Substantia nigra (tissue), 51 donors: ENCODE measurements at places on chromosomes 2 and 18.

DNA sequence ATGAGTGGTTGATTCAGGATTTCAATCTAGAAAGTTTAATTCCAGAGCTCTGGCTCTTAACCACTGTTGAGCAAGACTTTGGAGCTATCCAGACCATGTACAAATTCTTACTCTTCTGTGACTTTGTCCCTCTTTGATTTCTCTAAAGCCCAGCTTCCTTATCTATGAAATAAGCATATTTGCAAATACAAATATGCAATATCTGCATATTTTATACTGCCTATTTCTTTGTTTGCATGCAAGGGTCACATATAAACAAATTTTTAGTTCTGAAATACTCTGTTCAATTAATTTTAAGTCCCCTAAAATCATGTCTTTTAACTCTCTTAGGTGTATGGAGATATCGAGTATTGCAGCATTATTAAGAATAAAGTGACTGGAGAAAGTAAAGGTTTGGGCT is 5.5 kb downstream of the RBM45 start:
- no peak for DNase-seq

- no peak for DNase-seq
Measured at GRCh38 chr2:134275058-134275862, 21.4 kb downstream of the MGAT5 start.

DNA sequence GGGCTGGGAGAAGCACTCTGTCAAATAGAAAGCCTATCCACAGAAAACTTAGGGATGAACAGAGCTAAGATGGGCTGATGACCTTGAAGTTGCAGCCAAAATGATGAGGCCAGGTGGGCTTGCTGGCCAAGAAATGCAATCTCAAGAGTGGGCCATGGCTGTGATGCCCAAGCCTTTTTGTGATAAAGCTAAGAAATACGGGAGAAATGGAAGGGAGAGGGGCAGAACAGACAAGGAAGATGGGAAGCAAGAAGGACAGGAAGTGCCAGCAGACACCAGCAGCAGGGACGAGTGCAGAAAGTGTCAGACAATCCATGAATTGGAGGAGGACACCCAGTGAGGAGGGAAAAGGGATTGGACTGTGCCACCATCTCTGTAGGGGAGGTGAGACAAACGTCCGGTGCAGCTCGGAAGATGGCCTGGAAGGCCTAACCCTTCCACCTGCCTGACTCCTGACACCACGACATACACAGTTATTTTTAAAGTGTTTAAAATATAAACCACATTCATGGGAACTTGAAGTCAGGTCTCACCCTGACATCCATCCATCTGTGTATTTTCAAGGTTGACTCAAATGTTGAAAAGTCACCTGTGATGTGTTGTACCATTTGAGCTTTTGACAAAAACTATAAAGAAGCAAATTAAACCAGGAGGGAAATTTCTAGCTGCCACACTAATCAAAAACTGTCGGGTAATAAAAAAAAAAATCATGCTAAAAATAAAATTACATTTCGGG is 105.5 kb downstream of the BCL2 start:
- DNase-seq = no peak

DNA sequence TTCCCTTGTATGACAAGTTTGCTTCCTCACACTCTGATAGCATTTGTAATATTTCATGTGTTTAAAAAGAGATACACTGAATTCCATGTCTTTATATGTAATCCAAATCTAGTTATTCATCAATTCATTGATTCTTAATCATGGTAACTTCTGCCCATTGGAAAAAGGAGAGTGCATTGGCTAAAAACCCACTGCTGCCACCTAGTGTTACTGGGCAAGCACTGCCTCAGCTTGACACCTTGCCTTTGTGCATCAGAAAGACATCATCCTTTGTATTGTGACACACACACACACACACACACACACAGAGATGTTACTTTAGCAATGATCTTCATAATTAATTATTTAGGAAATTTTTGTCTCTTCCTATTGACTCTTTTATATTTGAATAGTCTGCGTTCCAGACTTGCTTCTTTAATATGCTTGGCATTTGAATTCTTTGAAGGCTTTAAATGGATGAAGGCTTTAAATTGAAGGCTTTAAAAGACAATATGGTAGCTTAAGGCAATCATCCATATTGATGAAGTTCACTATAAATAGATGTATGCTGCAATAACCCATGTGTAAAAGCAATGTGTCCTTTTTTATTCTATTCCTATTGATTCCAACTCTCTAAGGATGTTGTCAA is 414.2 kb upstream of the CHST9 start:
- DNase-seq = peak; percentile 2

GRCh38 chr2:134406736-134407135 is 152.9 kb downstream of the MGAT5 start:
- DNase-seq = no peak

DNA sequence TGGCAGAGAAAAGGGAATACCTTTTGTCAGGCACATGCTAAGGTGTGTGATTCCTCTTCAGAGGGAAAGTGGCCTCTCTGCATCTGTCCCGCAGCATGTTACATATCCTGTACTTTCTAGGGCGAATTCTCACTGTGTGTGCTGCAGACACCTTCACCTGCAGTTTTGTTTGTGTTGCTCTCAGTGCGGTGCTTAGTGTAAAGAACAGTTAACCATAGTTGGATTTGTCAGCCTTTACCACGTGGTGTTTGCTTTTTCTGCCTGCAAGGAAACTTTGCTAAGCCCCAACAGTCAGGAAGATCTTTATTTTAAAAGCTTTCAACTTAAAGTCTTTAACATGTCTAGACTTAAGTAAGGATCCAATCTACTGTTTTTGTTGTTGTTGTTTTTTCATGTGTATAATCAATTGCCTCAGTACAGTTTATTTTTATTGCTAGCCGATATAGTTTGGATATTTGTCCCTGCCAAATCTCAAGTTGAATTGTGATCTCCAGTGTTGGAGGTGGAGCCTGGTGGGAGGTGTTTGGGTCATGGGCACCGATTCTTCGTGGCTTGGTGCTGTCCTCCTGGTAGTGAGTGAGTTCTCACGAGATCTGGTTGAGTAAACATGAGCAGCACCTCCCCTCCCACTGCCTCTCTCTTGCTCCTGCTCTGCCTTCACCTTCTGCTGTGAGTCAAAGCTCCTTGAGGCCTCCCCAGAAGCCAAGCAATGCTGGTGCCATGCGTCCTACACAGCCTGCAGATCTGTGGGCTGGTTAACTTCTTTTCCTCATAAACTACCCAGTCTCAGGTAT is 90.6 kb downstream of the SNTG2 start:
- DNase-seq = no peak

- DNase-seq = no peak
Measured at GRCh38 chr2:152510621-152511020, 175.6 kb downstream of the FMNL2 start.

GRCh38 chr2:47054868-47055267 is 100.2 kb downstream of the STPG4 start:
- DNase-seq = no peak

GRCh38 chr2:6184532-6185292 is 492.5 kb downstream of the SOX11 start:
- DNase-seq = no peak

GRCh38 chr2:175233135-175233719 is 51.7 kb upstream of the ATP5MC3 start:
- no peak for DNase-seq

DNA sequence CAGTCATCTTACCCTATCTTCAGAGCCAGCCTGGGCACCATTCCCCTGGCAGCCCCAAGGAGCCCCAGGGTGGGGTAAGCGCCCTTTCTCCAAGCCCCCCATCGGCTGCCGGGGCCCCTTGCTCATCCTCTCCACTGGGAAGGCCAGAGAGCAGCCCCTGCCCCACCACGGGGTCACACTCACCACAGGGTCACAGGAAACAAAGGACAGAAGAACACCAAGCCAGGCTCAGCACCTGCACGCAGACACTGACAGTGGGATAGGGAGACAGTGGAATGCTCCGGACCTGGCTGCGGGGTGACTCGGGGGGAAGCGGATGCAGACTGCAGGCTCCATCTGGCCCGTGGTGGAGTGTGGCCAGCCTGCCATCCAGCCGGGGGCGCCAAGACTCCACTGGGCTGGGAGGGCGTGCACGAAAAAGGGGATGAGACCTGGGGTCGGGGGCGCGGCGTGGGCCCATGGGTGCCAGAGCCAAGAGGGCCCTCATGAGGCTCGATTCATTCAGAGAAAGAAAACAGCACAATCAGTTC is 21.1 kb downstream of the HDAC4 start:
- DNase-seq = no peak

DNA sequence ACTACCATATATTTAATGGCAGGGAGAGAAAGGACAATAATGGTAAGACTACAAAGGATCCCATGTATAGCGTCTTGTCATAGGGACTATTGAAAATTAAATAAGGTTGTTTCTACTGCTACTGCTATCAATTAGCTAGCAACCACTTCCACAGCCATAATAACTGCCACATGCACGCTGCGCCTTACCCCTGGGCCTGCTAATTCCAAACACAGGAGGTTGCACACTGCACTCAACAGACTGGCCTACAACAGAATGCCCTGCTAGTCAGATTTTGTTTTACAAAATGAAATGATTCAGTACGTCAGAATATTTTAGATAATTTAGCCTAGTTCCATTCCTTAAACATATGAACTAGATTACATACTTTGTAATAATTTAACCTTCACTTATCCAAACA is 121.0 kb upstream of the SMAD7 start:
- no peak for DNase-seq

- DNase-seq = no peak
Measured at GRCh38 chr2:19865151-19865550, 36.6 kb downstream of the TTC32 start.

- DNase-seq = no peak
Measured at GRCh38 chr2:2831633-2832032, 500.6 kb upstream of the MYT1L start.

- no peak for DNase-seq
Measured at GRCh38 chr2:66582987-66583880, 148.3 kb downstream of the MEIS1 start.

DNA sequence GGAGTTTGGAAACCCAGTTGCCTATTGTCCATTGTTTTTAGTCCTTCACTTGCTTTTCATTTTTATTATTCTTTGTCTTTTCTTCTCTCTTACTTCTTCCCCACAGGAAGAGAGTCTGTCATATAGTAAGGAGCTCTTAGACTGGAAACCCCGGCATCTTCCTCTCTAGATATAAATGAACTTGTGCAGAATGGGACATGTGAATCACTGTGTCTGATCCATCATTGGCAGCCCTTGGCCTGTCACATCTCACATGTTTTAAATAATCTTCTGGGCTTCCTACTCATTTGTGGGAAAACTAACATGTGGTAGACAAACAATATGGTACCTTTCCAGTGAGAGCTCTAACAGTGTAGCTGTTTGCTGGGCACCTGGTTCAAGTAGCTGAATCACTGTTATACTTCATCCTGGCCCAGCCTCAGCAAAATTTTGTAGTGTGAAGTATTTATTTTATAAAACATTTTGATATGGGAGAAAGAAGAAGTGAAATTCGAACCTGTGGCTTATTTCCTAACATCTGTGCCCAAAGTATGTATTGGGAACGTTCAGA is 112.8 kb downstream of the PHLPP1 start:
- DNase-seq = no peak

DNA sequence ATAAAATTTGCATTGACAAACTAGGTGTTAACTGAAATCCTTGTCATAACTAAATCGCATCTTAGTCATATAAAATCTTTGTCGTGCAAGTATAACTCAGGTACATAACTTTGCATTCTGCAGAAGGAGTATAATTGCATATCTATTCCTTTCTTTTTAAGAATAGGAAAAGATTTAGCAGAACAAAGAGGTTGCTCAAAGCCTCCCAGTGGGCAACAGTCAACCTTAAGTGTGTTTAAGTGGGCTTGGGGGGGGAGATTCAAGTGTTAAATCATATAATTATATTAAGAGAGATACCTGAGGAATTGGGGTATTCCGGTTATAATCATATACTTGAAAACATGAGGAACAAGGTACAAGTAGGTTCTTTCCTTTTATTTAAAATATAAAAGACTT is 913.3 kb downstream of the CPS1 start:
- DNase-seq = no peak

DNA sequence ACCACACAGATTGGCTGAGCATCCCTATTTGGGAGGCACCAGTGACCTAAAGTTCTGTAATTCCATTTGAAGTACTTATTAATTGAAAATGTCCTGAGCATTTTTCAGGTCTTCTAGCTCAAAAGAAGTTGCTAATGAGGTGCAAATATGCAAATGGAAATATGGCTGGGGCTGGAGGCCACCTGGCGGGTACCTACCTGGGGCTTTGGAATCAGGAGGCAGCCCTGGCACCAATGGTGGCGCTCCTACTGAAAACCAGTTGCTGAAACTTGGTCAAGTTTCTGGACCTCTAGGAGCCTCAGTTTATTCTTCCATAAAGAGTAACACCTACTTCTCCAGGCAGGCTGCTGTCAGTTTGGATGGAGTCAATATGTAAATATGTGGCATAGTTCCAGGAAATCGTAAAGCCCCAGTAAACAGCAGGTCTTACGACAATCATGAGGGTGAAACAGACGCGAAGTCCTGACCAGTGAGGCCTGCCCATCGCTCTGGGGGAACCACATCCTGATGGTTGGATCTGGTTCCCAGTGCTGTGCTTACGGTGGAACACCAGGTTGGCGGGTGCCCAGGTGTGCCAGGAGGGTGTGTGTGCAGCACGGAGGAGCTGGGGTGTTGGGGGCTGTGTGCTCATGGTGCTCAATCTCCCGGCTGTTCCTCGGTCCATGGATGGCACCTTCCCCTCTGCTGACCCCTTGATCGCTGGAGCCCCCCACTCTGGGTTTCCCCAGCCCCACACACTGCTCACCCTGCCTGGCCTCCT is 186.1 kb downstream of the TWIST2 start:
- no peak for DNase-seq

DNA sequence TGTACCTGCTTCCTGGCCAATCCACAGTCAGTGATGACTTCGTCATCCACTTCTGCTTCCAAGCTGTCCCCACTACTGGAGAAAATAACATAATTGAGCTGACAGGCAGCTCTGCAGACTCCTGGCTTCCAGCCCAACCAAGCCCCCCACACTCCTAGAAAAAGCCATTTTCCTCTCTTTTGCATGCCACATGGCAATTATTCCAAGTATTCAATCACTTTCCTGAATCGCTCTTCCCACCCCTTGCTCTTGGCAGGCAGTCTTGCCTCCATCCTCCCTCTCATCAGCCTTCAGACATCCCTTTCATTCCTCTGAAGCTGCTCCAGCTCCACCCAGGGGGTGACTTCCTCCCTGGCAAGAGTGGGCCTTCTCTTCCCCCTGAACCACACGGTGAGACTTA is 14.3 kb upstream of the ST8SIA5 start:
- DNase-seq = no peak

DNA sequence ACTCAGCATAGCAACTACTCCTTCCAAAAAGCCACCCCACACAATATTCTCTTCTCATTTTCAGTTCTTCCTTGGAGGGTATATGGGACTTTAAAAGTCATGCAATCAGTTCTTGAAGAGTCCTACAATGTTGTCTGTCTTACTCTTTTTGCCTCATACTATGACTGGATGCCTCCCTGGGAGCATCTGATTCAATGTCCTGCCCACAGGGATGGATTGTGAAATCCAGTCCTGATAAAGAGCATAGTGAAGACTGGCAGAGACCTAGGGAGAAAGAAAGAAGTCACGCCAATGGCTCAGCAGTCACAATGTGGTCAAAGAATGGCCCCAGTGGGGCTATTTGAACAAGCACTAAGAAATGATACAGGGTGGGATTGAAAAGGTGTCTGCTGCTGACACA is 155.1 kb upstream of the SERPINE2 start:
- DNase-seq = no peak
